ENCODE measurements at places on chromosomes 11 and 22.

DNA sequence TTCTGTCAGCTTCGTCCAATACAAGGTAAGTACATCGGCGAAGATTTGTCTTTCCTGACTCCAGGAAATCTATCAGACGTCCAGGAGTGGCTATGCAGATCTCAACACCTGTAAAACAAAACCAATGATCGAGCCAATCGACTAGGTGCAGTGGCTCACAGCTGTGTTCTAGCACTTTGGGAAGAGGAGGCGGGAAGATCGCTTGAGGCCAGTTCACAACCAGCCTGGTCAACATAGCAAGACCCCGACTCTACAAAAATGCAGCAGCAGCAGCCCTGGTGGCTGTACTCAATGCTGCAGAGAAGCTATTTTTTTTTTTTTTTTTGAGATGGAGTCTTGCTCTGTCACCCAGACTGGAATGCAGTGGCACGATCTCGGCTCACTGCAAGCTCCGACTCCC is 11.2 kb downstream of the DDX17 start:
- no peak for DNase-seq

GRCh38 chr11:2678396-2678795 is 21.4 kb downstream of the KCNQ1OT1 start:
- DNase-seq, result no peak

GRCh38 chr11:85821636-85822035 is 10.7 kb upstream of the SYTL2 start:
- DNase-seq, result no peak

- peak; percentile 50 for DNase-seq
Measured at GRCh38 chr11:102047305-102047924, at the start of gene CFAP300. Gene CFAP300, plus strand, starts transcription at chr11:102047437. Its CDS starts 34 bp downstream, at chr11:102047471.

DNA sequence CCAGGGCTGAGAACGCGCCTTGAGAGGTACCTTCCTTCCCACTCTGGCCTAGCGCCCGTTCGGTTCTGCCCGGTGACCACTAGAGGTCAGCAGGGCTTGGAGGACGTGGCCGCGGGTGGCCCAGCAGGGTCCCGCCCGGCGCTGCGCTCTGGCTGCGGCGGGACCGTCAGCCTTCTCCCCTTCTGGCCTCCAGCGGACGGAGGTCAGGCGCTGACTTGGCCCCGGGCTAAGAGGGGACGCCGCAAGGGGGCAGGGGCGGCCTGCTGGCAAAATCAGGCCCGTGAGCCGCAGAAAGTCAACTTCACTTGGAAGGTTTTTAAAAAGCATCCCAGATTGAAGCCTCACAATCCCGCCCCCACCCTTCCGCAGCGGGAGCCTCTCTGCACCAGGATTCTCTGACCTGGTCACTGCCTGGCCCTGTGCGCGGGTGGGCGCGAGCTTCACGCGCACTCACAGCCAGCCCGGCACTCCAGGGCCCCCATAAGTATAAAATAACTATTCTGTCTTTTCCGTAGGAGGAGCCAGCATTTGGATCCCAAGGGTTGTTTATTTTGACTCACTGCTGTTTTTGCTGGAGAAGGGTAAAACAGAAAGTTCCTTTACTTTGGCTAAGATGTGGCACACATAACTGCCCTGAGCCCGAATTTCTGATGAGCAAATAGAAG is 23.2 kb upstream of the ZBTB16 start:
- DNase-seq, result peak; percentile 47

DNA sequence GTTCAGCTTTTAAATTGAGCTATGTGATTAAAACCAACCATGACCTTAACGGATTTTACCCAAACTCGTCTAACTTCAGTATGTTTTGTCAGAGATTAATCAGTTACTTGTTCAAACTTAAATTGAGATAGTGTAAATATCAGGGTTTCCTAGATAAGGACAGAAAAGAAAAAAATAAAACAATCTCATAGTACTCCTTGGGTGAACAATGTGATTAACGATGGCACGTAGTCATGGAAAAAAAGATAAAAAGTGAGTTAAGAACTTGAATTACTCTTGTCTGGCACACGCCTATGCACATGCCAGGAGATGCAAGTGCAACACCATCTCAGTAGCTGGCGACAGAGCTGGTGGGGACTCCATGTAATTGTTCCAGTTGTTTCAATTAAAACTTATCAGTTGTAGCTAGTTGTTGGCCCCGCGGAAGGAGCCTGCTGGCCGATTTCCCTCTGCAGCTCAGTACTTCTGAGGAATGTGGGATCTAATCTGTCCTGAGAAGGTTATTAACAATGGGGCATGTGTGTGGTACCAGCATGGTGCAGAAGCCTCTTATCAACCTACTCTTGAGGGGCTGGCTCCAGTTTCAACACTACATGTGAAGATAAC is 3.0 kb downstream of the RASSF10 start:
- DNase-seq, result no peak

- DNase-seq, result peak; percentile 3
Measured at GRCh38 chr11:107999759-108000455, 8.8 kb upstream of the CUL5 start.

DNA sequence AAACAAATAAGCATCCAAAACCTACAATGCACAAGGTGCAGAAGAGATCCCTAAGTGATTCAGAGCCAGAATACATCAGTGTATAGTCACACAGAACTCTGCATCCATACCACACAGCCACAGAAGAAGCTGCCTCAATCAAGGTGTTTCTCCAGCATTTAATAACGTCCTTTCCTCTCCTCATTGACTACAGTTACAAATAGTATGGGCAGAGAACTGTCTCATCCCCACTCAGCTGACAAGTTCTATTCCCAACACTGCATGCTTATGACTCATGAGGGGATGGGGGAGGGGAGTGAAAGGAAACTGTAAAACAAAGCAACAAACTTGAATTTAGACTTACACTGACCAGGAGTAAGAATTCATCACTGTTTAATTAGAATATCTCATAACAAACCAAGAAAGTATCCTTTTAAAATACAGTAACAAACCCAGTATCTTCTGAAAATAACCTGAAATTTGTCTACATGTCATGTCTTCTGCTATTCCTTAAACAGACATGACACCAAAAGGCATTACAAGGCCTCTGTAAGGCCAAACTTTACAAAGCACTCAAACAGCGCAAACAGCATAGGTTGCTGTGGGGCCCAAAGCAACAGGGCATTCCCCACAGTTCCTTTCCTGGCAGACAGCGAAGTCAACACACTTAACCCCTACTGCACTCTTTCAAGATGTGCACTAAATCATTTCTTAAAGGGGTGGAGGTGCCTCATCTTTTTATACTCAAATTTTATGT is 29.3 kb downstream of the CELF1 start:
- DNase-seq, result no peak

GRCh38 chr11:17443926-17444690 is 32.5 kb downstream of the ABCC8 start:
- DNase-seq, result no peak

GRCh38 chr11:46342239-46342638 is 5.0 kb upstream of the DGKZ start:
- DNase-seq, result no peak

DNA sequence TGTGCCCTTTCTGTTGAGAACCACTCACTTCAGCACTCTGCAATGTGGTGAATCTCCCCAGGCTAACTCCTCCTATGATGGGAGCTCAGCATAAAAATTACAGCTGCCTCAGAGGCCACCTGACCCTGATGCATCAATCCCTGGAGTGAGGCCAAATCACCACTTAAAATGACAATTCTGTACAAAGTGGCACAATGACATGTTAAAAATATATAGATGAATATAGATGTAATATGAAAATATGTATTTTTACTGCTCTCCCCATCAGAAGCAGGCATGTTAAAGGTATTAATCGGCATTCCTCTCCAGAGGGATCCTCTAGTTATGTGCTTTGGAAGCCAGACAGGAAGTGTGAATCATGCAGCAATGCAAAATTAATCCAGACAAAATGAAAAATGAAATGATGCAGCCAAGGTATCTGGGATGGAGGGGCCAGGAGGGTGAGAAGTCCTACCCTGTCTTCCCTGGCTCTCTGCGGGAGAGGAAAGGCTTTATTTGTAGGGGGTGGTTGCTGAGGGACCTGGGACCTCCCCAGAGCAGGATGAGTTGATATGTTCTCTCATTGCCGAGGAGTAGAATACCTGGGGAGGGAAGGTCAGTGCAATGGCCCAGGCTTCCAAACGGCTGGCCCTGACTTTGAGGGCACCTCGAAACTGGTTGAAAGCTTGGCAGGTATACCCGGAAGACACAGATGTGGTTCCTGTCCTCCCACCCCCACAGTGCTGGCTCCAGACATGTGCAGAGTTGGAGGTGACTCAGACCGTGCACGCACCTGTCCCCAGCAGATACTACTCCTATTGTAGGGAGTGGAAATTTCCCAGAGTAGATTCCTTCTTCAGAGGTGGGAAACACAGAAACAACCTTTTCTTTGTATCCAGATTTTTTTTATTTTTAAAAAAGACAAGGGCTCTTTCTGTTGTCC is 347.9 kb upstream of the NCAM1 start:
- no peak for DNase-seq

DNA sequence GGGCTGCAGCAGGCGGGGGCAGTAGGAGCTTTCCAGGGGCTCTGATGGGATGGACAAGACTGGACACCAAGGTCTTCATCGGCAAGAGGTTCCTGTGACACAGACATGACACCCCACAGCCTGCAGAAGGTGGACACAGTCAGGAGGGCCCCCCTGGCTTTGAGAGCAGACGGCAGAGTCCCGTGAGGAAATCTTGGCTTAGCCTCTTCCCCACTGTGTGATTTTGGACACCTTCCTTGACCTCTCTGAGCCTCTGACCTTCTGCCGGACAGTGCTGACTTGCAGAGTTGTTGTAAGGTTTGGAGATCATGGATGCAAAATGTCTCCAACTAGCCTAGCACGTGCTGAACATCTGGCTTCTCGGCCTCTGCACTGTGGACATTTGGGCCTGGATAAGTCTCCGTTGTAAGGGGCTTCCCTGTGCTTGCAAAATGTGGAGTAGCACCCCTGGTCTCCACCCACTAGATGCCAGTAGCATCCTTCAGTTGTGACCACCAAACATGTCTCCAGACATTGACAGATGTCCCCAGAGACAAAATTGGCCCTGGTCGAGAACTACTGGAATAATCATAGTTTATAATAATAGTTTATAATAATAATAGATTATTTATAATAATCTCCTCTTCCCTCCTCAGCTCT is 54.6 kb downstream of the MCM5 start:
- DNase-seq, result no peak

GRCh38 chr11:62708793-62709192 is 1.3 kb downstream of the GNG3 start:
- DNase-seq, result peak; percentile 42

DNA sequence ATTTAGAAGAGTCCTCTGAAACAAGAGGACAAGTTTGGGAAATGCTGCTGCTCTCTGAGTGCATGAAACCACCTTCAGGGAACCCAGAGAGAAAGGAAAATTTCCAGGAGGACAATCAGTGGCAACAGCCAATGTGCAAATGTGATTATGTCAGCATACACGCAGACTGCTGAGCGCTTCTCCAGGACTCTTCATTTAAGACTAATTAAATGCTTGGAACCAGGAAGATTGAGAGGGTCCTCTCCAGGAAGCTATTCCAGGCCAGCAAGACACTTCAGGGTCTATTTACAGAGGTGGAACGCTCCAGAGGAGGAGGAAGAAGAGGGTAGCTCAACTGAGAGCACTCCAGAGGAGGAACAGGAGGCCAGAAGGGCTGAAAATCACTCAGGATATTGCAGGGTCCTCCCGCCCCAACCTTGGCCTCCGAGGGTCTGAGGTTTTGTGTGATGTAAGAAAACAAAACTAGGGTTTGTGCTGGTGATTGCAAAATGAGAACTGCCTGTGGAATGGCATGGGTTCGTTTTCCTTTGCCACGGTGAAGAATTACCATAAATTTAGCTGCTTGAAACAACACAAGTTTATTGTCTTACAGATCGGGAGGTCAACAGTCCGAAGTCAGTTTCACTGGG is 14.1 kb upstream of the HTR3A start:
- no peak for DNase-seq

- no peak for DNase-seq
Measured at GRCh38 chr11:117011541-117011898, 86.7 kb downstream of the SIK3 start.
